ENCODE measurements at places on chromosomes 6 and 20. TPM values are rescaled to one million over a fixed set of nuclear protein-coding genes. Genes with fewer than 3 reads are reported as not detected.

- H3K4me1 ChIP-seq, result no peaks in the 10 kb centered on the region
- H3K27ac ChIP-seq, result no peak overlapping the region
- H3K27me3 ChIP-seq, result no peaks in the 10 kb centered on the region
- DNase-seq, result no peak
Observed at GRCh38 chr6:164744301-164744700, 565.1 kb downstream of the C6orf118 start.

Gene TINAG
- not detected for total RNA-seq

DNA sequence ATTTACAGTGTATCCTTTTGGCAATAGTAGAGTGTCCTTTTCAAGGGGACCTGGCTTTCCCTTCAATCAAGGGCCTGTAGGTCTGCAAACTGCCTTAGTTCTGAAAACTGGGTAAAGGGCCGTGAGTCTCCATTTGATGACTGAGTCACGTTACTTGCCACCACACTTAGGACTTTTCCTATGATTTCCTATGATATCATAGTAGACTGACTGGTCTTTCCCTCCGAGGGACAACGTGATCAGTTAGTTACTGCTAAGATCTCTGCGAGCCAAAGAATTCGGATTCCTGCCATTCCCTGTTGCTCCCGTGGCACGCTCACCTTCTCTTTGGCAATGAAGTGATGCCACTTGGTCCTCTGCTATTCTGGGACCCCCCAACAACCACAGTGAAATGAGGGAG lies 8.4 kb downstream of the ZNF831 start:
- peaks cover 39% of the 10 kb centered on the region for H3K4me1 ChIP-seq
- H3K27ac ChIP-seq, result no peak overlapping the region
- no peak for DNase-seq
- peaks cover 51% of the 10 kb centered on the region for H3K36me3 ChIP-seq

Gene CCDC28A
- total RNA-seq, result 26.9 TPM

DNA sequence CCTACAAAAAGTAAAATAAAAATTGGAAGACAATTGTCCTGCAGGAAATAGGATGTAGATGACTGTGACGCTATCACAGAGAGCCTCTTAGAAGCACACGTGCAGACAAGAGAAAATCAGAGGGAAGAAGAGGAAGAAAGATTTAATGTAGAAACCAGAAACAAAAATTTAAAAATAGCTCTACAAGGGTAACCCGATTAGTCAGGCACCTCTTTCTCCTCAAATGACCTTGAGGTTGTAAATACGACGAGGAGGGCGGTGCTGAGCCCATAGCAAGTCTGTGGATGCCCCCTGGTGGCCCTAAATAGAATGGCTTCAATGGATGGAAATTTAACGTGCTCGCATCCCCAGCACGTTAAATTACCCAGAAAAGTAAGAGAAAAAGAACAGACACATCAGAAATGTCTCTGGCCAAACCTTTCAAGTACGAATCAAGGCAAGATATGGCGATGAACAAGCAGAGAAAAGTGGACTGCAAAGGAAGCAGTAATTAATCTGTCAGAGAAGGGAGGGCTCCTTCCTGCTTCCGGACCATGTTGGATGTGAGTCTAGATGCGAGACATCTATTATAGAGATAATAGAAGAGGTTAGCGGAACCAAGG lies 4.2 kb upstream of the PRPH2 start:
- no peaks in the 10 kb centered on the region for H3K36me3 ChIP-seq
- H3K27me3 ChIP-seq, result peaks cover 1% of the 10 kb centered on the region
- peaks cover 13% of the 10 kb centered on the region for H3K4me1 ChIP-seq
- peak; percentile 43 for DNase-seq
- H3K27ac ChIP-seq, result peak overlapping the region; percentile 88

DNA sequence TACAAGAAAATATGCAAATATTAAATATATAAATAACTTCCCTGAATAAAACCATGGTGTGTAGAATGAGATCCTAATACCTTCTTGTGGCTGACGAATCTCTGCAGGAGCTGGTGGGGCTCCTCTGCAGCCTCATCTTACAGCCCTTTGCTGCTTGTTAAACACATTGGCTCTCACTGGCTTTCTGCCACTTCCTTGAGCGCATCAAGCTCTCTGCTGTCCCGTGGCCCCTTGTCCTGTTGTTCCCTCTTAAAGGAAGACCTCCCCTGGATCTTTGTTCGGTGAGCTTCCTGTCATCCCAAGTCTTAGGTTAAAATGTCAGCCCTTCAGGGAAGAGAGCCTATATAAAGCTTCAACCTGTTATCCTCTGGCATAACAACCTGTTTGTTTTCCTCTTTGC lies 519.6 kb downstream of the DOK5 start:
- H3K27ac ChIP-seq, result no peak overlapping the region
- no peaks in the 10 kb centered on the region for H3K27me3 ChIP-seq
- H3K36me3 ChIP-seq, result no peaks in the 10 kb centered on the region
- DNase-seq, result no peak
- H3K4me3 ChIP-seq, result no peak overlapping the region
